ENCODE measurements at places on chromosomes 5 and 9. TPM values are rescaled to one million over a fixed set of nuclear protein-coding genes. Genes with fewer than 3 reads are reported as not detected.

- no peaks in the 10 kb centered on the region for H3K27me3 ChIP-seq
- H3K36me3 ChIP-seq, result peaks cover 15% of the 10 kb centered on the region
- H3K4me3 ChIP-seq, result no peak overlapping the region
- peaks cover 6% of the 10 kb centered on the region for H3K4me1 ChIP-seq
Observed at GRCh38 chr9:120410925-120411501, 169.0 kb downstream of the CDK5RAP2 start.

The TXNDC8 gene
- not detected for total RNA-seq

The SLC34A1 gene
- total RNA-seq, result not detected

DNA sequence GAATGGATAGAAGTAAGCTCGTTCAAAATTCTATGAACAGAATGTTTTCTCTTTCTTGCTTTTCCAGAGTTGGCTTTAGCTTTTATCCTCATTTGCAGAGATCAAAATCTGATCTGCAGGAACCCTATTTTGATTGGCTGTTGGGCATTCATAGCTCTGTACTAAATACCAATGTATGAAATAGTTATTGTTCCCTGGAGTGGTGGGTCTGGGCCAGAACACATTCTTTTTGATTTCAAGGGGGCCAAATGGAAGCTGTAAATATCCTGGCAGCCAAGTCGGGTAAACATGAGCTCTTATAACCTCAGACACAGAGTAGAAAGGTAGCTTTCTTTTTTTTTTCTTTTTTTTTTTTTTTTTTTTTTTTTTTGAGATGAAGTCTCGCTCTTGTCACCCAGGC is 241.5 kb downstream of the PDZD2 start:
- no peak overlapping the region for H3K27ac ChIP-seq
- no peak overlapping the region for H3K4me3 ChIP-seq
- DNase-seq, result no peak
- no peaks in the 10 kb centered on the region for H3K4me1 ChIP-seq

- no peak overlapping the region for H3K27ac ChIP-seq
- H3K36me3 ChIP-seq, result no peaks in the 10 kb centered on the region
- no peak for DNase-seq
- no peaks in the 10 kb centered on the region for H3K27me3 ChIP-seq
Observed at GRCh38 chr9:138095813-138096518, 218.4 kb downstream of the CACNA1B start.

The TMEM252 gene
- not detected for total RNA-seq

The SEC24A gene
- total RNA-seq, result 34.2 TPM

GRCh38 chr5:109942646-109943045 is 252.9 kb downstream of the MAN2A1 start:
- no peaks in the 10 kb centered on the region for H3K4me1 ChIP-seq
- DNase-seq, result no peak
- H3K27me3 ChIP-seq, result no peaks in the 10 kb centered on the region
- H3K4me3 ChIP-seq, result no peak overlapping the region

- H3K27ac ChIP-seq, result no peak overlapping the region
- H3K36me3 ChIP-seq, result no peaks in the 10 kb centered on the region
- DNase-seq, result no peak
- no peak overlapping the region for H3K4me3 ChIP-seq
Observed at GRCh38 chr9:135887585-135888050, 19.7 kb downstream of the CAMSAP1 start.

The PTGS1 gene
- 3.9 TPM for total RNA-seq

The TMEM174 gene
- total RNA-seq, result not detected

DNA sequence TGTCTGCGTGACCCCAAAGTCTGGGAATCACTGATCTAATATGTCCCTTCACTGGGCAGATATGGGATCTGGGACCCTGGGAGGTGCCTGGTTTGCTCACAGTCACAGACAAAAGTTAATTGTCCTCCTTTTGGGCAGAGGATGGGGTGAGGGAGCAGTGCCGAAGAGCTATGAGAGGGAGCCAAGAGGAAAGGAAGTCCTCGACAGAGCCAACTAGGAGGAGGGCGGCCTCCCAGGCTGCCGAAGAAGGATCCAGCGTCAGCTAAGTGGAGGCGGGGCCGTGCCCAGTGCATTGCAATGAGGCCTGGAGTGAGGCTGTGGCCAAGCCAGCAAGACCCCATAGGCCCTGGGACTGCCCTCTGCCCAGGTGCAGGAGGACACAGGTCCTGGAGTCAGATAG is 11.4 kb downstream of the AIF1L start:
- H3K27me3 ChIP-seq, result no peaks in the 10 kb centered on the region
- no peak overlapping the region for H3K27ac ChIP-seq
- no peaks in the 10 kb centered on the region for H3K4me1 ChIP-seq
- DNase-seq, result no peak
- H3K36me3 ChIP-seq, result no peaks in the 10 kb centered on the region
- H3K4me3 ChIP-seq, result no peak overlapping the region

GRCh38 chr9:130741831-130742449 is 48.4 kb downstream of the EXOSC2 start:
- no peak overlapping the region for H3K27ac ChIP-seq
- H3K4me1 ChIP-seq, result peaks cover 9% of the 10 kb centered on the region
- DNase-seq, result no peak
- no peaks in the 10 kb centered on the region for H3K36me3 ChIP-seq
